T-helper 2 cell treated with Interferon-gamma antibody and Interleukin-4, amounts not matched to agents 5 μg/mL and 100 μg/mL, for 36 hours (primary cell): ENCODE measurements at places on chromosomes 6 and 20.

GRCh38 chr20:47063407-47063806 is 168.8 kb downstream of the EYA2 start:
- no peaks in the 10 kb centered on the region for H3K4me1 ChIP-seq
- no peak overlapping the region for H3K4me3 ChIP-seq
- H3K27me3 ChIP-seq = no peaks in the 10 kb centered on the region
- no peaks in the 10 kb centered on the region for H3K36me3 ChIP-seq
- DNase-seq = no peak

DNA sequence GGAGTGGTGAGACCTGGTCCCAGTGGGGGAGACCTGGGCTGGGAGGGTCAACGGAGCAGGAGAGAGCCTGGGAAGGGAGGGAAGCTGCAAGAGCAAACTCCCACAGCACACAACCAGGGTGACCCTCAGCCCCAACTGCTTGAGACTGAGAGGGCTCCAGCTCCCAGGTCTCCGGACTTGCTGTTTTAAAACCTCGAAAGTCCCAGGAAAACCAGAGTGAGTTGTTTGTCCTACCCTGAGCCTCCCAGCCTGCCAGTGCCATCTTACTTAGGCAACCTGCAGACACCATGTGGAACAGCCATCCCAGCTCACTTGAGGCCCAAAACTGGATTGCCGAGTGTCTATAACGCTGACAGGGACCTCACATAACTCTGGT is 4.8 kb upstream of the NTSR1 start:
- peaks cover 32% of the 10 kb centered on the region for H3K27me3 ChIP-seq
- peak overlapping the region; percentile 63 for H3K4me3 ChIP-seq
- peak overlapping the region; percentile 60 for H3K27ac ChIP-seq
- no peaks in the 10 kb centered on the region for H3K36me3 ChIP-seq

- no peaks in the 10 kb centered on the region for H3K4me1 ChIP-seq
- H3K4me3 ChIP-seq = no peak overlapping the region
- no peaks in the 10 kb centered on the region for H3K36me3 ChIP-seq
Observed at GRCh38 chr6:41570259-41570615, 24.1 kb downstream of the FOXP4 start.

GRCh38 chr6:111270121-111270520 is 182.8 kb downstream of the SLC16A10 start:
- no peaks in the 10 kb centered on the region for H3K27me3 ChIP-seq
- peaks cover 72% of the 10 kb centered on the region for H3K36me3 ChIP-seq
- H3K27ac ChIP-seq = no peak overlapping the region

- peaks cover 21% of the 10 kb centered on the region for H3K4me1 ChIP-seq
- DNase-seq = no peak
- H3K27ac ChIP-seq = no peak overlapping the region
- no peaks in the 10 kb centered on the region for H3K27me3 ChIP-seq
- H3K4me3 ChIP-seq = no peak overlapping the region
Observed at GRCh38 chr6:75291331-75291730, 6.7 kb upstream of the TMEM30A start.

- no peaks in the 10 kb centered on the region for H3K4me1 ChIP-seq
- H3K27ac ChIP-seq = no peak overlapping the region
- H3K4me3 ChIP-seq = no peak overlapping the region
- no peaks in the 10 kb centered on the region for H3K27me3 ChIP-seq
- no peak for DNase-seq
Observed at GRCh38 chr6:50143011-50143719, 93.4 kb upstream of the DEFB112 start.

GRCh38 chr20:46990596-46991104 is 96.0 kb downstream of the EYA2 start:
- no peak for DNase-seq
- peak overlapping the region; percentile 89 for H3K27ac ChIP-seq
- H3K27me3 ChIP-seq = peaks cover 3% of the 10 kb centered on the region

DNA sequence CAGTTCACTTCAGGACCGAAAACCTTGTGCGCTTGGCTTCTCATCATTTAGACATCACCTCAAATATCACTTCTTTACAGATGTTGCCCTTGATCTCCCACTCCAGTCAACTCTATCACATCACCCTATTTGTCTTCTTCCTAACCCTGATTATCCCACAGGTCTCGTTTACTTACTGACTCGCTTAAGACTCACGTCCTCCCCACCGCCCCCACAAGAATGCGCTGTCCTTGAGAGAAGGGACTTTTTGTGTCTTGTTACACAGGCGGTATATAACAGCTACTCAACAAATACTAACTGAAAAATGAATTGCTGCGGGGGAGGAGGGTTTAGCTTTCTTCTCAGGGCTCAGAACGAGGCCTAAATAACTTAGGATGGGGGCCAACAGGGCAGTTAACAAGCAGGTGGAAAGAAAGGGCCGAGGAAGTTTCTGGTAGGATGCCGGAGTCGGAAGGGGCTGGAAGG is 527 bp downstream of the TOMM34 start:
- H3K4me3 ChIP-seq = peak overlapping the region; percentile 98
- peak overlapping the region; percentile 96 for H3K27ac ChIP-seq
- H3K4me1 ChIP-seq = peaks cover 53% of the 10 kb centered on the region
- H3K27me3 ChIP-seq = no peaks in the 10 kb centered on the region
- peaks cover 35% of the 10 kb centered on the region for H3K36me3 ChIP-seq

GRCh38 chr20:37933786-37934633 is 31.1 kb downstream of the VSTM2L start:
- H3K27ac ChIP-seq = no peak overlapping the region
- H3K4me3 ChIP-seq = no peak overlapping the region
- H3K4me1 ChIP-seq = no peaks in the 10 kb centered on the region
- peaks cover 8% of the 10 kb centered on the region for H3K27me3 ChIP-seq
- H3K36me3 ChIP-seq = no peaks in the 10 kb centered on the region
